ENCODE measurements at places on chromosomes 13 and 19. TPM values are rescaled to one million over a fixed set of nuclear protein-coding genes. Genes with fewer than 3 reads are reported as not detected.

- DNase-seq: no peak
Observed at GRCh38 chr19:55372316-55373081, 2.2 kb upstream of the IL11 start.

GRCh38 chr13:97067017-97067895 lies 73.0 kb upstream of the OXGR1 start:
- no peak for DNase-seq

GRCh38 chr13:111663953-111664421 lies 343.5 kb downstream of the TEX29 start:
- no peak for DNase-seq

The ZNF823 gene
- polyA plus RNA-seq: 0.93 TPM

The F10 gene
- polyA plus RNA-seq: 3.5 TPM

The LGALS4 gene
- 0.32 TPM for polyA plus RNA-seq

- DNase-seq: no peak
Observed at GRCh38 chr19:40603071-40603388, 1.9 kb downstream of the LTBP4 start.

The LACC1 gene
- 0.49 TPM for polyA plus RNA-seq

DNA sequence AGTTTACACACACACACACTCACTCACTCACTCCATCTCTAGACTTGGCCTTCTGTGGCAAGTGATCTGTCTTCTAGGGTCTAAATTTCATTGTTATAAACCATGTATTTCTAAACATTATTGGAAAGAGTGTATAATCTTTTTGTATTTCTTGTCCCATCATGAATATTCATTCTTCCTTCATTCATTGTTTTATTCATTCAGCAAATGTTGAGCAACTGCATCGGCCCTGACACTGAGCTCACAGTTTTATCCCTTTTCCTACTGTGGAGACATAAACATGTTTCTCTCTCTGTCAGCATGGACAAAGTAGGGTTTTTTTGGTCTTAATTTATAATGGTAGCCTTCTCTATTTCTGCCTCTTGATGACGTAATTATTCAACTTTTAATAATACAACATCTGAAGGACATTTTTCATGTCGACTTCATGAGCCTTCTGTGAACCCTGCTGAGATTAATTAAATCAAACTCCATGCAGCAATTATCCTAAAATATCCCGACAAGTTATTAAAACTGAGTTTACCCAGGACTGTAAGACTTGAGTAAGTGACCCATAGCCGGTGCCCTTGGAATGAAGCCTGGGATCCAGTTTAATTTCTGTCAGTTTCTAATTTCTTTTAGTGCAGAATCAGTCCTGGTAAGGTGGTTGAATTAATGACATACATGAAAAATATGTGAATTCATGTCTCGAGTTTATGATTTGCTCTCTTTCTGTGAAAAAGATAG lies 7.3 kb downstream of the SPATA13 start:
- DNase-seq: no peak

DNA sequence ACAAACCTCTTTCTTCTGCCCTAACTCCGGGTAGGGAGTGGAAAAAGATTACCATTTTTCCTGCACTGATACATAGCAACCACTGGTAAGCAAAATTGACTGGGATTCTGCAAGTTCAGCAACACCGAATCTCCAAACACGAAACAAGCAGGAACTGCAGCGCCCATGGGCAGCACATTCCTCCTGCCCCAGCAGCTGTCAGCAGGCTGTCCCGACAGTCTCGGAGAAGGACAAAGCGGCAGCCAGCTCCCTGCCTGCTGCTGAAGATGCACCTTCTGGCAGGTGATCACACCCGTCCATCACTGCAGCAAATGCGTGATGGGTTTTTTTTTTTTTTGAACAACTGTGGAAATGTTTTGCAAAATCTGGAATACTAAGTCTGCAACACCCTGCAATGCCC lies 6.7 kb downstream of the TMTC4 start:
- no peak for DNase-seq

GRCh38 chr13:62234780-62235440 lies 819.3 kb upstream of the PCDH20 start:
- DNase-seq: no peak
